Chondrocyte (in vitro differentiated cells): ENCODE measurements at places on chromosomes 1 and 21. TPM values are rescaled to one million over a fixed set of nuclear protein-coding genes. Genes with fewer than 3 reads are reported as not detected.

DNA sequence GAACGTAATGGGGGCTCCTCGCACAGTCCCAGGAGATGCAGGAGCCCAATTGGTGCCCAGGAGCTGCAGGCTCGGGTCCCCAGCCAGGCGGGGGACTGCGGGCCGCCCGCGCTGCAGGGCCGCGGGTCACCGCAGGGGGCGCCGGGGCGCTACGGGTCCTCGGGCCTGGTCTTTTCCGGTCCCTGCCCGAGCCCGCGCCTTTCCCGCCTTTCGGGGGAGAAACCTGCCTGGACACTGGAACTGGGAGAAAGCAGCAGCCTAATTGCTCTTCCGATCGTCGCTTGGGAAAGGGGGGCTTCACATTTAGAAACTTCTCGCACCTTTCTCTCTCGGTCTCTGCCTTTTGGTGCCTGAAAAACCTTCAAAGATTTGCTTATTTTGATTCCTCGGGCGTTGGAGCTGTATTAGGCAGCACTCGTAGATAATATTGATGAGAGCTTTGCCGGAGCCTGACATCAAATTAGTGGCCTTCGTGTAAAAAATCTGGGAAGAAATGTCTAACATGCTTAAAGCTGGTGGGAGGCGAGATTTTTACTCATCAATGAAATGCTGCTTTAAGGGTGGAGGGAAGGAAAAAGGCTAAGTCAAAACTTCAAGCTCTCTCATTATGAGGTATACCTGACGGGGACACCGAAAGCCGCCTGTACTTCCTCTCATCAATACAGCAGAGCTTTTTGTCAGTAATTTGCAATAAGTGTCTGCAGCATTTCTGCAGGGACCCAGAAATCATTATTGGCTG is 12.6 kb upstream of the BARHL2 start:
- no peak for DNase-seq

The SPATA1 gene
- total RNA-seq = 1.0 to 2.1 TPM (median 1.1 TPM) in 3 replicates

GRCh38 chr1:14017531-14017961 is 317.6 kb downstream of the PRDM2 start:
- no peak for DNase-seq

DNA sequence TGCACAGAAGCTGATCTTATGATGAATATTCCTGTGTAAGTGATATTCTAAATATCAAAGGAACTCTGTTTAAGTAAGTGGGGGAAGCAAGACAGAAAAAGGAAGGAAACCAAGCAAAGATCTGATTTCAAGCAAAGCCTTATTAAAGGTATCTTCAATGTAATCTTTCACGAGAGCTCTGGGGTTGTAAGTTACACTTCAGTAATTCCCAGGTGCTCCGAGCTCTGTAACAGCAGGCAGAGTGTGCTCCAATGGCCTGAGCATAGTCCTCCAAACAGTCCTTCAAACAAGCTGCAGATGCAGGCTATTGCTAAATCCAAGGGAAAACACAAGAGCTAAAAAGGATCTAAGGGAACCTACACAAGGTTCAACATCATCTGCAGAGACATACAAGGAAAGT is 949.7 kb upstream of the TMPRSS15 start:
- DNase-seq = no peak

GRCh38 chr1:209102120-209102519 is 481.4 kb upstream of the CAMK1G start:
- DNase-seq = no peak

DNA sequence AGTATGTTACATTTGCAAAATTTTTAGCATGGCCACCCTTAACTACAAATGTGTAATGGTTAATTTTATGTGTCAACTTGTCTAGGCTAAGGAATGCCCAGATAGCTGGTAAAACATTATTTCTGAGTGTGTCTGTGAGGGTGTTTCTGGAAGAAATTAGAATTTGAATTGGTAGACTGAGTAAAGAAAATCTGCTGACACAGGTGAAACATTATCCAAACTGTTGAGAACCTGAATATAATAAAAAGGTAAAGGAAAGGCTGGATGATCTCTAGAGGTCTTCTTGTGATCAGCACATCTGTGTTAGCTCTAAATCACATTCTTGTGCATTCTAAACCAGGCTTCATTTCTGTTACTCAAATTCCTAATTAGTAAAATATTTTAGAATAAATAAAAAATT is 100.8 kb downstream of the UCHL5 start:
- DNase-seq = no peak
